ENCODE measurements at places on chromosomes 1 and 21.

DNA sequence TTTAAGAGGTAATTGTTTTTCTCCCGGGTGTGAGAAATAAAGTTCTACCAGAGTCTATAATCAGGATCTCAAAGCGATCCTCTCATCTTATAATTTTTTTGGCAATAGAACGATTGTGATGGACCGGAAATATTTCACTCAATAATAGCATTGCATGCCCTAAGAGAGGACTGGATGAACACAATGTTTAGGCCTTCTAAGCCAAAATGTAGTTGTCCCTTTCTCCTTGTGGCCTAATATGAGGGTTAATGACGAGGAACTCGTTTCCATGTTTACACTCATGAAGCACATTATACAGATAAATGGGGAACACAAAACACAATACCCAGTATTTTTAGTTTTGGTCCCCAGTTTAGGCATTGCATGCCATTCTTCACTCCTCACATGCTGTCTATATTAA lies 5.9 kb downstream of the TBX15 start:
- DNase-seq: no peak

- no peak for DNase-seq
Measured at GRCh38 chr1:7610106-7610731, 160.9 kb upstream of the VAMP3 start.

GRCh38 chr1:186682736-186683135 lies 2.5 kb upstream of the PTGS2 start:
- DNase-seq: no peak

DNA sequence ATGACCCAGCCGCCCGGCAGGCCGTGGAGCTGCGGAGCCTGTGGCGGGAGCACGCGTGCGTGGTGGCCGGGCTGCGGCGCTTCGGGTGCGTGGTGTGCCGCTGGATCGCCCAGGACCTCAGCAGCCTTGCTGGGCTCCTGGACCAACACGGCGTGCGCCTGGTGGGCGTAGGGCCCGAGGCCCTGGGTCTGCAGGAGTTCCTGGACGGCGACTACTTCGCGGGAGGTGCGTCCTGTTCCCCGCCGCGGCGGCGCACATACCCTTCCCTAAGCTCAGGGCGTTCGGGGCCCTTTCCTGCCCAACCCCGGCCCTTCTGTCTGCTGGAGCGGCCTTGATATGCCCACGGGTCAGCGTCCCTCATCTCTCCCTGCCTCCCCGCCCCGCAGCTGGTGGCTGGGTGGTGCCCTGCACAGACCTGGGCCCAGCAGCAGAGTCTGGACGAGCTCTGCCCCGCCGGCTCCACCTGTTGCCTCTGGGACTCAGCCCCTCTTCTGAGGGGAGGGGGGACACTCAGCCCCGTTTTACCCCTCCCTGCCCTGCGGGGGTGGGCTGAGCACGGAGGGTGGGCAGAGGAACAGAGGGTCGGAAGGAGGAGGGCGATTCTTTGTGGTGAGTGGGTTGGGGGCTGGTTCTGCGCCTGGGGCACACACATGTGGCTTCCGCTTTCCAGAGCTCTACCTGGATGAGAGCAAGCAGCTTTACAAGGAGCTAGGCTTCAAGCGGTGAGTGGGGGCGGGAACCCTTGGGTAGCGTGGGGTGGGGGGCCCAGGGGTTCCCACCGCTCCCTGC lies 688 bp downstream of the PRXL2B start:
- DNase-seq: no peak

GRCh38 chr1:10629816-10630571 lies 155.2 kb downstream of the PEX14 start:
- DNase-seq: no peak

Measured in cortex of kidney (tissue), 1 donor.